ENCODE measurements at places on chromosomes 4 and X. TPM values are rescaled to one million over a fixed set of nuclear protein-coding genes. Genes with fewer than 3 reads are reported as not detected.

- no peak for DNase-seq
Measured at GRCh38 chr4:8224975-8225625, 26.0 kb downstream of the SH3TC1 start.

GRCh38 chr4:36771411-36772153 lies 473.0 kb upstream of the NWD2 start:
- DNase-seq: no peak

- DNase-seq: no peak
Measured at GRCh38 chr4:112057470-112057869, 87.8 kb upstream of the FAM241A start.

DNA sequence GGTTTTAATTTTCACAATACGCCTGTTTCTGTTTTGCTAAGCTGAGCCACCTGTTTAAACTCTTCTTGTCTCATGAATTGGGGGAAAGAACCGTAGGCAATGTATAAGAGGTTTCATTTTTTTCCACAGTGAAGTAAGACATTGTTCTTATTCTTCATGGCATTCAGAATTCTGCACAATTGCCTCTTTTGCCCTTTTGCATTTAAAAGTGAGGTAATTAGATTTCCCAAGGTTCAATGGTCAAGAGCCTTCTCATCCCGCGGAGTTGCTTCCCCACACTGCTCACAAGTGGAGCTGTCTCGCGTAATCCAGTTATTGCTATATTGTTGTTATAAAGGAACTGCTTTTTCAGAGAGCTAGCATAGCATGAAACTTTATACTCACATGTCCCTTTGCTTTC lies 90.9 kb upstream of the SPRY1 start:
- no peak for DNase-seq

DNA sequence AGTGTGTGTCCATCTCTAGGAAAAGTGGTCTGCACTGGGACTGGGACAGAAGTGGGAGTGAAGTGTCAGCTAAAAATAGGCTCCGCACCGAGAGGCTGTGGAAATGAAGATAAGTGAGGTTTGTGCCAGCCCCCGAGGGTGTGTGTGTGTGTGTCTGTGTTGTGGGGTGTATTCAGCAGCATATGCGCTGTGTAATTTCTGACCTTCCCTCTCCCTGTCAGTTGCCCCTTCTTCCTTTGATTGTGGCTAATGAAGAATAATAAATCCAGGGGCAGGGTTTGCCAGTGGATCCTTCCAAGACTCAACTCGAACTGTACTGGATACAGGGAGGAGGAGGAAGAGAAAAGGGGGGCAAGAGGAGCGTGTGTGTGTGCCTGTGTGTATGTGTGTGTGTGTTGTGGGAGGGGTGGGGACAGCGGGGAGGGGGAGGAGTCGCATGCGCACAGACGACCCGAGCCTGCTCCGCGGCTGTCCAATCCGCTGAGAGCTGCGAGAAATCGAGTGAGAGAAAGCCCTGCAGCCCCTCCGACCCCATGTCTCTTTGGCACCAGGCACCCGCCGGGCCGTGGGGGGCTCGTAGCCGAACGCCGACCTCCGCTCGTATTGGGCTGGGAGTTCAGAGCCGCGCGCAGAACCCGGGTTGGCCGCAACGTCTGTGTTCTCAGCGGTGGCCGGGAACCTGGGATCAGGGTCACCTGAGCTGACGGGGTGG lies 916 bp upstream of the POU4F2 start:
- DNase-seq: no peak

Gene PCDH7
- total RNA-seq: 3.1 TPM

DNA sequence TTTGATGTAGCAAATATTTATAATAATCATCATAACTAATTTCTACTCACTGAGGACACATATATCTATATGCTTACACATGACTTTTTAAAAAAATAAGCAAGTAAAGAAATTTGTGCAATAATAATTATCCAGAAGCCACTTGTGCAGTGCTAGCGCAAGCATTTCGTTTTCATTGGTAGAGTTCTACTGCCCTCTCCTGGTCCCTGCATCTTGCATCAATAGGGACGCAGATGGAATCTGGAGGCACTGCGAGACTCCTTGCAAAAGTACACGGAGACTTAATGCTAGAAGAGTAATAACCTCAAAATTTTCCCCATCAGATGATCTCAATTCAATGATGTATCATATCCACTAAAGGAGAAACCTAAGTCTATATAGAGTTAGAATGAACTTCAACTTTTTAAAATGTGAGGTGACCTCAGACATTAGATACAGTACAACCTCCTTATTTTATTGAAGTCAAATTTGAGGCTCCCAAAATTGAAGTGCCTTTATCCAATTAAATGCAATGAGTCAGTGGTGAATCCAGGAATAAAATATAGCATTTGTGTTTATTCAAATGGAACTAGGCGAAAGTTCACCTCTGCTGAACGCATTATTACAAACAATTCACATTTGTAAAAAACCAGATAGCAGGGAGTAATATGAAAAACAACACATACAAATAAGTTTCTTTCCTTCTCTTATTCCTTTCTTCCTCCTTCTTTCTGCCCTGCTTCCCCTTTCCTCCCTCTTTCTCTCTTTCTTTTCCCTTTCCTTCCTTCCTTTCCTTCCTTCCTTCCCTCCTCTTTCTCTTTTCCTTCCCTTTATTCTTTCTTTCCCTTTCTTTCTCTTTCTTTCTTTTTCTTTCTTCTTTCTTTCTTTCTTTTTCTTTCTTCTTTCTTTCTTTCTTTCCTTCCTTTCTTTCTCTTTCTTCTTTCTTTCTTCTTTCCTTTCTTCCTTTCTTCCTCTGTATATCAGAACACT lies 450.0 kb downstream of the ANKRD50 start:
- peak; percentile 77 for DNase-seq

GRCh38 chr4:12110627-12111026 lies 681.9 kb upstream of the HS3ST1 start:
- DNase-seq: no peak

- DNase-seq: no peak
Measured at GRCh38 chr4:107708225-107708624, 11.8 kb downstream of the PAPSS1 start.

GRCh38 chr4:109559983-109560686 lies at the start of gene MCUB:
Gene MCUB (plus strand): TSS chr4:109560246. CDS start chr4:109560338, 92 bp downstream.
- DNase-seq: no peak

- DNase-seq: no peak
Measured at GRCh38 chr4:22187203-22187820, 238.7 kb upstream of the KCNIP4 start.

DNA sequence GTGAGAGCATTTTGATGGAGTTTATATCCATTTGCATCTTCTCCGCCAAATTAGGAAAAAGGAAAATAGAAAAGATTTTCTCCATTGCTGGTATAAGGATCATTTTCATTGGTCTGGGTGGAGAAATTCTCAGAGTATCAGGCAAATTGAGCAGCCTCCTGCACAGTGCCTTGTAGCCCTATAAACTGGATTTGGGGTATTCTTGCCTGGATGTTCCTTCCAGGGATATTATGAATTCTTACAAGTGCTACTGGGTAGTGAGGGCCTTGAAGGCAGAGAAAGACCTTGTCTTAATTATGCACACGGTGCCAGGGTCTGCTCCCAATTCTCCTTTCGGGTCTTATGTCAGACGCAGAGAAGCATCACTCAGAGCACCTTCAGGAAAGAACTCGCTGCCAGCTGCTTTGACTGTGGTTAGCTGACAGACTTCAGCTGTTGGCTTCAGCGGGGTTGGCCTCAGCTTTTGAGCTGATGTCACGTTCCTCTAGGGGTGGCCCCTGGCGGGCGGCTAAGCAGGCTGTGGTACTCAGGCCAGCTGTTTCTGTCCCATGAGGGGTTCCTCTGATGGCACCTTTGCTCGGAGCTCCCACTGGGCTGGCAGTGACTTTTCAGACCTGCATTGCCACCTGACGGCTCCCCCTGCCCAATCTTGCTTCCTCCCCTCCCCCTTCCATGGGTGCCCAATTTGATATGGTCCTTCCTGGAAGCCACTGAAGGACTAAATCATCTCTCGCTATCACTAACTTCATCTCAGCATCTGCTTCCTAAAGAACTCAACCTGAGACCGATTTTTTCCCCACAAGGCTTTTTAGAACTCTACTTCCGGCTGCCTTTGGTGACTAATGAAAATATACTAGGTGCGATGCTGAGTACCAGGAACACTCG lies 519.5 kb downstream of the BCOR start:
- DNase-seq: no peak

GRCh38 chrX:42755815-42756214 lies 22.1 kb downstream of the PPP1R2C start:
- DNase-seq: no peak

- DNase-seq: no peak
Measured at GRCh38 chrX:2484721-2485648, 15.8 kb downstream of the DHRSX start.

GRCh38 chrX:136354201-136354600 lies 53.4 kb downstream of the ADGRG4 start:
- no peak for DNase-seq

- DNase-seq: no peak
Measured at GRCh38 chrX:148715361-148715760, 214.9 kb downstream of the AFF2 start.

- DNase-seq: no peak
Measured at GRCh38 chrX:96621811-96622210, 62.8 kb upstream of the DIAPH2 start.

GRCh38 chr4:166308647-166309046 lies 435.6 kb downstream of the TLL1 start:
- no peak for DNase-seq

DNA sequence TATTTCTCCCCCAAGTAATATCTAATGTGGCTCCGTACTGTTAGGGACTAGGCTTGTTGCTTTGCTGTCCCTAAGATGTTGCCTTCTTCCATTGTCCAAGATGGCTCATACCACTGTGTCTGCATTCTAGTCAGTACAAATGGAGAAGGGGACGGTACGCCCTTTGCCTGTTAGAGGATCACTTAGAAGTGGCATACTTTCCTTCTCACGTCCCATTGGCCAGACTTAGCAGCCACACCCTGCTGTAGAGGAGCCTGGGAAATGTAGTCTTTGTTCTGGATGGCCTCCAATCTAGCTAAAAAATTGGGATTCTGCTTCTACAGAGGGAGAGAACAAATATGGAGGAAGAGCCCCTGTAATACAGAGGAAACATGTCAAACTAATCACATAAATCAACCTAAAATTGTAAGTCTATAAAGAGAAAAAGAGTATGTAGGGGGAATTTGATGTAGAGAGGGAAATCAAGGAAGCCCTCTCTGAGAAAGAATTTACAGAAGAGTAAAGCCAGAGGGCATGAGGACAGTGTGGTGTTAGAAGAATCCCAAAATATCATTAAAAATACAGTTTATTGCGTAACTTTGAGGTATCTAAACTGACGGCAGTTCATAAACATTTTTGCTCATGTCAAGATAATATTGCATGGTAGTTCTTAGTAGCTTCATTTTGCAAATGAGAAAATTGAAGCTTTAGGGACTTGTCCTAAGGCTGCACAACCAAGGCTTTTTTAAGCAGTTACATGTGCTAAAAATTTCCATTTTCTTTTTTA lies 15.1 kb downstream of the PRIMPOL start:
- no peak for DNase-seq

- DNase-seq: no peak
Measured at GRCh38 chrX:133250184-133251100, 32.3 kb upstream of the TFDP3 start.

DNA sequence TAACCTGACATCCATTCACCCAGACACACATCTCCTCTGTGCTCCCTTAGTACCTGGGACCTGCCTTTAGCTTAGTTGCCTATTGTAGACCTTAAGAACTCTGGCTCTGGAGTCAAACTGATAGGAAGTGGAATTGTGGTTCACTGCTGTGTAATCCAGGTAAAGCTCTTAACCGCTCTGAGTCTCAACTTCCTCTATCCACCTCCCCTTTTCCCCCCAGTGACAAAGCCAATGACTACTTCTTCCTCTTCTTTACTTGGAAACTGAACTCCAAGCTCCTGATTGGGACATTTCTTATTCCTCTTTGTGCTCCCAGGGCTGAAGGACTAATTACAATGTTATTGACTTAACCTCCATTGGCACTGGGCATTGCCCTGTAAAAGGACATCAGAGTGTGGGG lies 94.1 kb downstream of the DRD5 start:
- no peak for DNase-seq

Gene MRPS18C
- total RNA-seq: 14.5 TPM

Data from glomerular endothelial cell (primary cell).